Cerebellar nuclear complex (tissue), 1 donor: ENCODE measurements at places on chromosomes 4 and X.

DNA sequence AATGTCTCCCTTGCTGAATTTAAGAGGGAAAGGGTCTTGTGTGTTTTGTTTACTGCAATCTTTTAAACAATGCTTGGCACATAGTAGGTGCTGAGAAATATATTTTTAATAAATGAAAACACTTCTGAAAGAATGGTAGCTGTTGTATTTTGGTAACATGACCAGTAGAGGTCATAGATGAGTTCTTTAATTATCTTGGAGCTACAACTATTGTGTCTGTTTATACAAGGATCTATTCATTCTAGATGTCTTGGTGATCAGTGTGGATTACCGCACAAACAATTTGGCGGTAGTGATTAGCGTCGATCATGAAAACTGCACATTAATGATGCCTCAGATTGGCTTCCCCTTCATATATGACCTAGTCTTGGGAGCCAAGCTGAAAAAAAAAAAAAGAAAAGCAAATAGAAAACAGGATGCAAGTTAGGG lies 21.4 kb upstream of the SCRG1 start:
- DNase-seq: no peak

- no peak for DNase-seq
Observed at GRCh38 chrX:112735147-112735546, 55.4 kb upstream of the LHFPL1 start.

- DNase-seq: no peak
Observed at GRCh38 chrX:70504772-70505450, 60.3 kb downstream of the DLG3 start.

DNA sequence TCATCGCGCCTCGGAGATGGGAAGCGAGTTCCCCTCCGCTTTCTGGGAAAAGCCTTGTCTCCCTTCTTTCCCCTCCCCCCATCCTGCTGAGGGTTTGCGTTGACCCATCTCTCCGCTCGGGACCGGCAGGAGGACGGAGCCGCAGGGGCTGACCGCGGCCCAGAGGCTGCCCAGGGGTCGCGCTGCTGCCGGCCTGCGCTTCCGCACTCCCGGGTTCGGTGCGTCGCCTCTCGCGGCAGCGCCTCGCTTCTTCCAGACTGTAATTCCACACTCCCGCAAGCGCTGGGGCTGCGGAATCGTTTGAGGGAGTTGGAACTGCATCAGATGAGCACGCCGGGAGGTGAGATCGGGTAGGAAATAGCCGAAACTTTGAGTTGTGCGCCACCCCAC lies 88.3 kb downstream of the BCOR start:
- DNase-seq: no peak
